WTC11 (cell line): ENCODE measurements at places on chromosomes 16 and 17. TPM values are rescaled to one million over a fixed set of nuclear protein-coding genes. Genes with fewer than 3 reads are reported as not detected.

DNA sequence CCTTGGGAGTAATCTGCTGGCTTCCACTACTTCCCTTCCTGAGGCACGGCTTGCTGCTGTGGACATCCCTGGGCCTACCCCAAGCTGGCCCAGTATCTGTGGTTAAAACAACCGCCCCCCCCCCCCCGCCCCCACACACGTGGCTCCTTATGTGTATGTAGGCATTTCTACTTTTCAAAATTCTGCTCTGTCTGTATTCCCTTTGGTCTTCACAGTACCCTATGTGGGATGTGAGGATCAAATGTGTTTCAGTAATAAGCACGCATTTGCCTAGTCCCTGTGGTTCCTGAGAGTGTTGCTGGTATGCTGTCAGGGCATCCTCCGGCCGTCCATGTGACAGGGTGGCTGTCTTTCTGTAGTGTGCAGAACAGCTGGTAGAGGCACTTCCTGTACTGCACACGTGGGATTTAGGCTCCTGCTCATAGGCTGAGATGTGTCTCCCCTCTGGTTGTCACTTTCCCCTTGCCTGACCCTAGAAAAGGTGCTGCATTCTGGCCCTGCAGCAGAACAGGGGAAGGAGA lies 2.2 kb downstream of the NT5M start:
- H3K27ac ChIP-seq, result no peak overlapping the region
- H3K4me3 ChIP-seq, result peak overlapping the region; percentile 45; the same call in 1 of the 2 replicates
- H3K4me1 ChIP-seq, result peaks cover 23% of the 10 kb centered on the region
- H3K36me3 ChIP-seq, result peaks cover 13% of the 10 kb centered on the region
- DNase-seq, result no peak

Gene ABCC12
- total RNA-seq, result not detected in 3 replicates

DNA sequence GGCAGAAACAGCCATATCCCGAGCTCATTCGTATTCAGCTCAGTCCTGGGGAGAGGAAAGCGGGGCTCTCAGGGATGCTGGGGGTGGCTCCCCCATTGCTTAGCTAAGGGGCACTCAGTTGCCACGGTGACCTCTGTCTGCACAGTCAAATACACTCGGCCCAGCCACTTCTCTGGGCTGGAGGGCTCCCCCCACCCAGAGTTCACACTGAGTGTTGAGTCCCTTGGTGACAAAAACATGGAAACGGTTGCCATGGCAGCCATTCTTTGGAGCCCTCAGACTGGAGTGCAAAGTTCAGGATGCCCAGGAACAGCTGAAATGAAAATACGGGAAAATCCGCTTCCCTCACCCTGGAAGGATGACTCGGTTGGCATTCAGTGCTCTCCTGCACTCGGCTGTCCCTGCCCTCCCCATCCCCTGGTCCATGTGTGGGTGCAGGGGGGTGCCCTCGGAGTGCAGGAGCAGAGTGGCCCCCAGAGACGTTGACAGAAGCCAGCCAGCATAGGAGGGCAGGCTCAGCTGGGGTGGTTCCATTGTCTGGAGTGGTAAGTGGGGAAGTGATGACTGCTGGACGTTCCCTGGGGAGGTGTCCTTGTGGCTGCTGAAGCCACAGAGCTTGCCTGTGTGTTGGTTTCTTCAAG lies 216.5 kb downstream of the NTN1 start:
- peaks cover 17% of the 10 kb centered on the region for H3K27me3 ChIP-seq
- no peaks in the 10 kb centered on the region for H3K36me3 ChIP-seq
- H3K4me3 ChIP-seq, result no peak overlapping the region
- no peak for DNase-seq
- peaks cover 34% of the 10 kb centered on the region for H3K4me1 ChIP-seq

DNA sequence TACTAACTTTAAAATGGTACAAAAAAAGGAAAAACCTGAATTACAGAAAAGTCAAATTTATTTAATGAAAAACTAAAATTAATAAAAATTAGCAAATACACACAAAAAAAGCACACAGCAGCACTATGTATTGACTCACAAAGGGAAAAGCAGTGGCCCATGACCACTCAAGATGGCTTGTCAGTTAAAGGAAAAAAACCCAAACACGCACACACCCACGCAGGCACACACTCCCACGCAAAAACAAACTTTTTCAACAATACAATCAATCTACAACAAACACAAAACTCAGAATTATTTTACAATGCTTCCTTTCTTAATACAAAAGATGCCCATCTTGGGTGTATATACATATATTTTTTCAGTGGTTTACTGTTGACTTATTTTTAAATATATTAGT lies 24.2 kb downstream of the SIAH1 start:
- no peak overlapping the region for H3K27ac ChIP-seq
- H3K4me1 ChIP-seq, result peaks cover 32% of the 10 kb centered on the region
- DNase-seq, result no peak
- H3K4me3 ChIP-seq, result no peak overlapping the region
- H3K36me3 ChIP-seq, result peaks cover 6% of the 10 kb centered on the region

Gene SGCA
- 0.39 to 1.0 TPM in 2 of 3 replicates, not detected in the other for total RNA-seq

- H3K27ac ChIP-seq, result no peak overlapping the region
- DNase-seq, result no peak
- no peak overlapping the region for H3K4me3 ChIP-seq
- H3K4me1 ChIP-seq, result peaks cover 21% of the 10 kb centered on the region
- H3K36me3 ChIP-seq, result no peaks in the 10 kb centered on the region; the same call in 1 of the 2 replicates
- no peaks in the 10 kb centered on the region; the same call in 1 of the 2 replicates for H3K27me3 ChIP-seq
Observed at GRCh38 chr17:10059684-10060211, 138.7 kb downstream of the GAS7 start.

DNA sequence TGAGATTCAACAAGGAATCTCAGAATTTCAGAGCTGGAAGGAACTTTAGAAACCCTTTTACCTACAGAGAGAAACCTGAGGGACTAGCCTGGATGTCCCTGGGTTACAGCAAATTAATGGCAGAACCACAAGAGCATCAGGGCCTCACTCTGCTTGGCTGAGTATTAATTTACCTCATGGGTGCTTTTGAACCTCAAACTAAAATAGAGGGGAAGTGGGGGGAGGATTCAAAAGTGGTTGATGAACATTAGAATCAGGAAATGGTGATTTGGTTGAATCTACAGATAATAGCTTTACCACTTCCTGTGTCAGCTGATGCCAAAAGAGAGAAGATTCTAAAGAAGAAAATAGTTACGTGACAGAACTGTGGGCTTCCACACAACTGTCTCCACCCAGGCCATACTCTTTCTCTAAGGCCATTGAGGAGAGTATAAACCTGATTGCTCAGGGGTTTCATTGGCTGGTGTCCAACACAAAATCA lies 11.3 kb upstream of the SKAP1 start:
- H3K4me1 ChIP-seq, result no peaks in the 10 kb centered on the region
- H3K27ac ChIP-seq, result no peak overlapping the region
- peaks cover 27% of the 10 kb centered on the region for H3K27me3 ChIP-seq

- no peaks in the 10 kb centered on the region; the same call in 1 of the 2 replicates for H3K27me3 ChIP-seq
- H3K4me1 ChIP-seq, result peaks cover 4% of the 10 kb centered on the region; the same call in 1 of the 2 replicates
- H3K27ac ChIP-seq, result 0 out of 2 replicates have a peak overlapping the region, but pooled peaks have one; percentile 38
- DNase-seq, result no peak
Observed at GRCh38 chr16:83913245-83913633, 14.3 kb downstream of the MLYCD start.
